CD4-positive, alpha-beta T cell treated with Interleukin-10 for 1 hour (primary cell): ENCODE measurements at places on chromosomes 2 and 18.
A peak's percentile ranks its signal among the peaks of the same experiment; 100 is the strongest.

- peak; percentile 68 for DNase-seq
Observed at GRCh38 chr2:9618410-9618809, 12.4 kb downstream of the YWHAQ start.

DNA sequence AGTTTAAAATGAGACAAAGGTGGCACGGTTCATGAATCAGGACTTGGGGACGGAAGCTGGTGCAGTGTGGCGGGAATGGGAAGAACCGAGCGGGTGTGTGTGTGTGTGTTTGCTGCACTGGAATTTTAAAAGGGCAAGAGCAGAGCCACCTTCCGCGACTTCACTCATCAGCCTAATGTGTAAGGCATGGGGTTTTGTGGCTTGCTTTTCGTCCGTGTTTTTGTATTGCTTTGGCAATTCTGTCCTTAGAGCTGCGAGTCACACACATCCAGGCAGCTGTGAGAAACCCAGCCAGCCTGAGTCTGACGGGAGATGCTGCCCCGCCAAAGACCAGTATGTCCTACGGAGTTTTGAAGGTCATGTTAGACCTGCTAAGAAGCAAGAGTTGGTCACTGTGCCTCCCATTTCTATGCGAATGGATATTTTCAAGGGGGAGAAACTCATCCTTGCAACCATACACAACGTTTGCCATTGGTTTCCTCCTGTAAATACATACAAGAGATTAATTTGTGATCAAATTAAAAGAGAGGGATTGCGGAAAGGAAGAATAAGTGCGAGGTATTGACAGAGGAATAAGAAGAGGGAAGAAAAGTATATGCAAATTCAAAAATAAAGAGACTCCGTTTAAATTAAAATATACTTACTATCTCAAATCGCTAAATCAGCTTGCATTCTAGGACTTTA lies 665 bp upstream of the CACNB4 start:
- DNase-seq: no peak

DNA sequence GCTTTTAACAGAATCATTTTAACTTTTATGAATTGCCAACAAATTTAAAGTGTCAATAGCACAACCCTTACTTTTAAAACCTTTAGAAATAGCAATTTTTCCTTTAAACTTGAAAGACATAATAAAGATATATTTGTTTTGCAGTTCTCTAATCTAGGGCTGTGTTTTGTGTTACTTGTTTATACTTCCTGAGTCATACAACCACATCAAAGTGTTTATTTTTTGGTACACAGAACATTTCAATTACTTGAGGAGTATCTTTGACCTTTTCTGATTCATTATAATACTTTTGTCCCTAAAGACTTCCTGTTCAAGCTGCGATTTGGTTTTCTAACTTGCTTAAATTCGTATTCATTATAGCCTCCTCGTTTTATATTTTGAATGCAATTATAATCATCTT lies 21.8 kb downstream of the TYW5 start:
- no peak for DNase-seq

- DNase-seq: no peak
Observed at GRCh38 chr2:136916131-136916530, 150.8 kb downstream of the THSD7B start.

- no peak for DNase-seq
Observed at GRCh38 chr2:88077080-88077479, 9.5 kb downstream of the SMYD1 start.

DNA sequence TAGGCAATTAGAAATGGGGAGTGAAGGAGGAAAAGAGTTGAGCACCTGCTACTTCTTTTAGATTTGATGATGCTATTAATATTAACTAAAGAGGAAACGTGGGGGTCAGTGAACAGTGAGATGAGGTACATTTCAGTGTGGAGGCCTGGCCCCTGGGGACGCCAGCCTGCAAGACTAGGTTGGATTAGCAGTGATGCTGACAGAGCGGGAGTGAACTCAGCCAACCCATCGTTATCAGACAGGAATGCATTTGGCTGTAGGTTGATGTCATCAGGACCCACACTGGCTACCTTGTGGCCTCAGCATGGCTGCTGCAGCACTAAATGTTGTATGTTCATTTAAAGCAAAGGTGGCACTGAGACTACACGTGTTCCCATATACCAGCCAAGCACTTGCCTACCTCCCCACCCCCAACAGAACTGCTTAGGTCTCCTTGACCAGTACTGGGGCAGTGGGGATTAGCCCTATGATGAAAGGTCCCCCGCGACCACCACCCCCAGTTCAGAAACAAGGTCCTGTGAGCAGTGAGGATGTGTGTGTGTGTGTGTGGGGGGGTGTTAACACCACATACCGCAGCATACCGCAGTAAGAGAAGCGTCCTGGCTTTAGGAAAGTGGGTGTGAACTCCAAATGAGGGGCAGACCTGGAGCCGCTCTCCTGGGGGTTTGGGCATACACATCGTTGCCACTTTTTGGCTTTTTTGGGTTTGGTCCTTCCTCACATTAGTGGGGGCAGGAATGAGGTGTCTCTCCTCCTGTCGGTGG lies 26.0 kb downstream of the DGKD start:
- DNase-seq: peak; percentile 18

- no peak for DNase-seq
Observed at GRCh38 chr18:59996370-59996966, 96.7 kb downstream of the PMAIP1 start.

DNA sequence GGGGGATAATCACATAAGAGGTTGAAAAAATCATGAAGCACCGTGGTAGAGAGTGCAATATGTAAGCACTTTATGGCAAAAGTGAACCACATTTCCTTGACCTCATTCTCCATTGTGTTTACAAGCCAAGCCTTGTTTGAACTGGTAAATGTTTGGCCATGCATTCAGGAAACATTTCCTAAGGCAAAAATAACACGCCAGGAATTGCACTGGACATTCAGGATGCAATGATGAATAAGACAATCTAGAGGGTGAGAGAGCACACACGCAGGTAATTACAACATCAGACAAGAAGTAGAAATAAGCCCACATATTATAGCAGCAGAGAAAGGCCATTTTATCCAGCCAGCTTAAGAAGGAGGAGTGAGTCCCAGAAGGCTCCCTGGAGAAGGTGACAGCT lies 218.0 kb upstream of the OSR1 start:
- no peak for DNase-seq

- DNase-seq: no peak
Observed at GRCh38 chr2:99611034-99611433, 121.2 kb upstream of the REV1 start.

GRCh38 chr2:195711478-195711877 lies 54.5 kb downstream of the SLC39A10 start:
- no peak for DNase-seq

- DNase-seq: no peak
Observed at GRCh38 chr18:76364282-76365259, 130.5 kb downstream of the ZNF516 start.
